ENCODE measurements at places on chromosomes 7 and 10.

- DNase-seq, result no peak
Measured at GRCh38 chr10:64546073-64546472, 1024.9 kb downstream of the REEP3 start.

DNA sequence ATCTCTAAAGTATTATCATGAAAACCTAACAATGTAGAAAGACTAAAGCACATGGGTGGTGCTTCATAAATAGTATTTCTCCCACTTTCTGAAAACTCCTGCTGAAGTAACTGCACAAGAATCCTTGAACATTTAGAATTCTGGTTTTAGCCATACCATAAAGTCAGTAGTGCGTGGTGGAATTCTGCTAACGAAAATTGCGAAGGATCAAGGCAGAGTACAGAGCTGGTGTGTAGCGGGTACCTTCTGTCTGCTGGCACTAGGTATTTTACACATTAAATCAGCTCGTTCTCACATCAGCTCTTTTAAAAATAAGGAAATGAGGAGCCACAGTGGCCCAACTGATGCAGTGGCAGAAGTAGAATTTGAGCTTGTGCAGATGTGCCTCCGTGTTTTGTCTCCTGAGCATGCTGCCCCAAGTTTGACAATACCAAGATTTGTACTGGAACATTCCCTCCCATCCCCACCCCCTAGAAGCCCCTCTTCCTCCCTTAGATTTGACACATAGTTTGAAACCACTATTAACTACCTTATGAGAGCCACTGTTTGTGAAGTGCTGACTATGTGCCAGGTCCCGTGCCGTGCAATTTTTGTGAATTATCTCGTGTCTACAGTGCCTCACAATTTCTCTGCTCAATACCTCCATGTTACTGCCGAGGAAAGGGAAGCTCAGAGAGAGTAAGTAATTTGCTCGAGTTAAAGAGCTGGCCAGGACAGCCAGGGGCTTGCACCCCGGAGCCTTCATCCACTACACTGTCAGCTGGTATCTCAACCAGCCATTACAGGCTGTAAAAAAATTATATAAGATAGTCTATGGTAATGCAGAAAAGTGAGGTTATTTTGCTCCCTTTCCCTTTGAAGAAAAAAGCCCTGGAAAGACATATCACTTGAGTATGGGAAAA is 66.9 kb downstream of the EGFR start:
- no peak for DNase-seq

- DNase-seq, result no peak
Measured at GRCh38 chr10:48333856-48334255, 27.4 kb downstream of the MAPK8 start.

DNA sequence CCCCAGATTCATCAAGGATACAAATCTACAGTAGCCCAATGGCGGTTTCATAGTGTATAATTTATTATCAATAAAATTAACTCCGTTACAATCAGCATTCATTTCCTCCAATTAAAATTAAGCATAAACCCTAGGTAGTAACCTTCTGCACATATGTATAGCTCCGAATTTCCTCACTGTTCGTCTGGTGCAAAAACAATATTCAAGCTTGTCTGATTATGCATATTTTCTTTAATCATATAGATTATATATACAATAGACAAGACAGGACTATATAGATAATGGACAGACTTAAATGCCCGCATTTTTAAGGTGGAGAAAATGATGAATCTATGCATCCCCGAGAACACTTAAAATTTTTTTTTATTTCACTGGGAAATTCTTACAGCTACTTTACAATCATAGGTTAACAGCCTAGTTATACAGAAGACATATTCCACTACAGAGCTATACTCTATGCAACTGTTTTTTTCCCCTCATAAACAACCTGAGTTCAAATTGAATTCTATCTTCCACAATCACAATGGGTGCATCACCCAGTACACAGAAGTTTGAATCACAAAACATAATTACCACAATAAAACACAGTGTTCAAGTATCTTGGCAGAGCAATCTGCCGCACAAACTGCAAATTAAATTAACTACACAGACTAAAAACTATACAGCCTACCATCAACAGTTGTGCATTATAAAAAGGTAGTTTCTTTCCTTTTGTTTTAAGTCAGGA is 2.6 kb downstream of the HOXA9 start:
- DNase-seq, result no peak

GRCh38 chr10:26574783-26575182 is 122.7 kb upstream of the PDSS1 start:
- DNase-seq, result peak; percentile 33

GRCh38 chr10:61452655-61453641 is at the start of gene TMEM26:
TMEM26 (minus strand) TSS chr10:61453381; CDS start chr10:61453081, 300 bp downstream.
- no peak for DNase-seq

DNA sequence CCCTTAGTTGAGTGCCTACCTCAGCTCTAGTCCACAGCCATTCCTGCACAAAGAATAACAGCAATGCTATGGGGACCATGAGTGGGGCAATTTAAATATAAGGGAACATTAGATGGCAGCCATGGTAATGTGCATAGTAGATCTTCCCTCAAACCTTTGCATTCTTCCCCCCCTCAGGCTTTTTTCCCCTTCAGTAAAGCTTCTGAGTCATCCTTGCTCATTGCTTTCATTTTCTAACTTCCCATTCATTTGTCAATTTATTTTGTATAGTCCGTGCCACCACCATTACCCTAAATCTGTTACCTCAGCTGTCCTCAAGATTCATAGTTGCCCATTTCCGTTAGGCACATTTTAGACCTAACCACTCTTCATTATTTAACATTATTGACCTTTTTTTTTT is 10.7 kb downstream of the HECTD2 start:
- DNase-seq, result no peak

DNA sequence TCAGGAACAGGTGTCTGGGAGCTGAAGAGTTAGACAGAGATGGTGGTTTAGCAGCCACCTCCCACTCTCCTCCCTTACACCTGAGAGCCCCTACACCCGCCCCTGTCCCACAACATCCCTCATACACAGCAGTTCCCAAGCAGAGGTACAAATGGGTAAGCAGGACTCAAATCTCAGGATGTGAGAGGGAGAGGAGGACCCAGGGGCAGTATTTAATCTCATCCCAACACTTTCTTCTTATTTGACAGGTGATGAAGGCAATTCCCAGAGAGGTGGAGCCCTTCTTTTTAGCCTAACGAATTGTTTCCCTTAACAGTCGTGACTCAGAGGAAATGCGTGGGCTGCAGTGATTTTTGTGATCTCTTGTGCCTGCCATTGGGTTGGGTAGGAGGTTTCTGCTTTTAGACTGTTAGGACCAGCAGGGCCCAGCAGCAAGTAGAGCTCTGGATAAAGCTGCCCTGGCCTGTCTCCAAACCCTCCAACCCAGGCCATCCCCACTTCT is 191.3 kb downstream of the HECW1 start:
- no peak for DNase-seq

- no peak for DNase-seq
Measured at GRCh38 chr7:26265065-26265464, 26.6 kb upstream of the SNX10 start.

DNA sequence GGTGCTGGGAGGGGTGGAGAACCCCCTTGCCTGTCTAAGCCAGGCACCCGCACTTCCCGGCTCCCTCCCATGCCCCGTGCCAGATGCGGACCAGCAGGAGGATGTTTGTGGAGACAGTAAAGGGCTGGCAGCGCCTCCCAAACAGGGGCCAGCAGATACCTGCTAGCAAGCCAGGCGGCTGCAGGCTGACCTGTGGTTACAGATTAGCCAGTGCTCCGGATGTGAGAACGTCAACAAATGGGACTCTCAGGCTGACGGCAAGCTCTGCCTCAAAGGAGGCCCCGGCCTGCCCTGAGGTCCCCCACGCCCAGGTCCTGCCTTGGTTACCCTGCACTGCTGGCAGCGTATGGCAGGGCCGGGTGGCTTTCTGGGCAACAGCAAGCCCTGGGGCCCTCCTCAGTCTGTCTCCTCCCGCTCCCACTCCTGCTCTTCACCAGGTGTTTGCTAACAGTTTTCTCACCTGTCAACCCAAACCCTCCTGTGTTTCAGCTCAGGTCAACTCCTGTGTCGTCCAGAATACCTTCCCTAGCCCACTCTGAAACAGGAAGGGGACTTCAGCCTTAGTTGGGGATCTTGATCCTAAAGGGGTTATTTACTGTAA is 85.4 kb downstream of the NEURL1 start:
- no peak for DNase-seq

GRCh38 chr10:33494694-33495265 is 160.3 kb upstream of the NRP1 start:
- no peak for DNase-seq

DNA sequence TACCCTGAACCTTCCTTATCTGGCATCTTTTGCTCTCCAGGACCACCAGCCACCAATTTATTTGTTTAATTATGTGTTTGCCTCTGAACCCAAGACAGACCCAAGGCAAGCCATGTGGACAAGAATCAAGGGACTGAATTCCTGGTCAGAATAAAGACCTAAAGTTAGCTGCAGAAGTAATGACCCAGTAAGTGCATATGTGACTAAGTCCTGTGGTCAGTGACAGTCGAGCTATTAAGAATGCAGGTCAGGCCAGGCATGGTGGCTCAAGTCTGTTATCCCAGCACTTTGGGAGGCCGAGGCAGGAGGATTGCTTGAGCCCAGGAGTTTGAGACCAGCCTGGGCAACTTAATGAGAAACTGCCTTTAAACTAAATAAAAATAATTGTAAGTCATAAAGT is 139.4 kb downstream of the CCDC71L start:
- DNase-seq, result no peak

GRCh38 chr7:116528008-116528789 is 3.4 kb downstream of the CAV1 start:
- no peak for DNase-seq

DNA sequence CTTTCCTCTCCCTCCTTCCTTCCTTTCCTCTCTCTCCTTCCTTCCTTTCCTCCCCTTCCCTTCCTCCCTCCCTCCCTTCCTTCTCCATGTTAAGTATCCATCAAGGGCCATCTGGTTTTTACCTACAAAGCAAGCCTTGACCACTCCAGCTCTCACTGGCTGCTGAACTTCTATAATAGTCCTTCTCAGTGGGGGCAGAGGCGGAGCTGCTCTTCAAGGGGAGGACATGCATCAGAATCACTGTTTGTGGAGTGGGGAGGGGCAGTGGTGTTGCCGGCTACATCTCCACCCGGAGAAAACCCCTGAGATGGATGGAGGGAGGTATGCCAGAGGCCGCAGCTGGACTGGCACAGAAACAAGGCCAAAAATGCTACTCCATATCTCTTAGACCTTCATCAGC is 25.9 kb downstream of the LAMB1 start:
- DNase-seq, result no peak

DNA sequence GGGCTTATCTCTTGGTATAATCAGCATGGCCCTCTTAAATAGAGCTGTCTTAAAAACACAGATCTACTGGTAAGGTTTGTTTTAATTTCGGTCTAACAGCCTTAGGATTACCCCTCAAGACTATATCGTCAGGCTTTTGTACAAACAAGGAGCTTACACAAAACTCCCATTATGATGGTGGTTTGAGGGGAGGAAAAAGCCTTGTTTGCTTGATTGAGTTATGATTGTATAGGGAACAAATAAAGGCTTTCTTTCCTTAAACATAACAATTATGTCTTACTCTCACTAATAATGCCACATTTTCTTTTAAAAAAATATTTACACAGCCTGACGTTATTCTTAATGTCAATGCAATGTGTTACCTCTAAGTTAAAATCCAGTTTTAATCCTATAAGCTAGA is 188.8 kb upstream of the TCF7L2 start:
- DNase-seq, result no peak

- DNase-seq, result no peak
Measured at GRCh38 chr10:131977323-131978096, 4.2 kb downstream of the BNIP3 start.

DNA sequence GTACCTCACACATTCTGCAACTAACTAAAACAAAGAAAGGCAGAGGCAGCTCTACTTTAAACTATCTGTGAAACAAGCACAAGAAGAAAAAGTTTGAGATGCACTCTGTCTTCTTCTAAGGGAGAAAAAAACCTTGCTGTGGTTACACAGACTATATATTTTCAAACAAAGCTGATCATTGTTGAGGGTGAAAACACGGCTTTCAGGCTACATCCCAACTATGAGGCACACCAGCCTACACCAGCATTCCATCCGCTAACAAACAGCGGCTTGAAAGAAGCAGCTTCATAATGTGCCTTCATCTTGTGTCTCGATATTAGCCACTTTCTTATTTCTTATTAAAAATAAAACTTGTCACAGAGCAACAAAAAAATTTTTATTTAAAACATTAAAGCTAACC is 79.1 kb downstream of the USP6NL start:
- no peak for DNase-seq

DNA sequence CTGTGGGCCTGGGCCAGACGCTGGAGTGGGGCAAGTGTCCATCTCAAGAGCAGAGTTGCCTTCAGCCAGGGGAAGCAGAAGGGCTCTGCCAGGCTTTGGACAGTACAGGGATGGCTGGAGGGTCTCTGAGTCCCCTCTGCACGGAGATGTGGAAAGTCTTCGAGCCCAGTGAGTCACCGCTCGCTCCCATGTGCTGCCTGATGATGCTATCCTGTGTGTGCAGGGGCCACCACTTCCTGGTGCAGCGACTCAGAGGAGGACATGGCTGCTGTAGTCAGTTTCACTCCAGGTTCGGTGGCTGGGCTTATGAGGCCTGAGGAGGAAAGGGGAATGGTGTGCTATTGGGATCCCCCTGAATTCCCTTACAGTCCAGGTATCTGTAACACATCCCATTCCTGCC is 6.0 kb downstream of the ADCYAP1R1 start:
- DNase-seq, result no peak

DNA sequence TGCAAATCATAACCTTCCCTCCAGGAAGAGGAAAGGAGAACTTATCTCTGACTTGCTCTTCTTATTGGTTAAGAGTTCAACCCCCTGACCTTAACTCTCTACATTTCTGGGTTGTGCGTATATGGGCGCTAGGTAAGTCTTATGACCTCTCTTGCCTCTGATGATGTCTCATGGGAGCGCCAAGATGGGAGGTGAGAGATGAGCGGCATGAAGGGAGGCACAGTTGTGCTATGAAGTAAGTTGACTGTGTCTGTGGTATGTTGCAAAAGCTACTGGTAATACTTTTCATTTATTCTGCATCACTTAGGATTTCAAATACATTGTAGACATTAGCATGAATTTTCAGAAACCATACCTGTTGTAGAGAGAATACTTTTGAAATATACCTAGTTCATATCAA is 59.0 kb downstream of the EXOC6 start:
- no peak for DNase-seq

DNA sequence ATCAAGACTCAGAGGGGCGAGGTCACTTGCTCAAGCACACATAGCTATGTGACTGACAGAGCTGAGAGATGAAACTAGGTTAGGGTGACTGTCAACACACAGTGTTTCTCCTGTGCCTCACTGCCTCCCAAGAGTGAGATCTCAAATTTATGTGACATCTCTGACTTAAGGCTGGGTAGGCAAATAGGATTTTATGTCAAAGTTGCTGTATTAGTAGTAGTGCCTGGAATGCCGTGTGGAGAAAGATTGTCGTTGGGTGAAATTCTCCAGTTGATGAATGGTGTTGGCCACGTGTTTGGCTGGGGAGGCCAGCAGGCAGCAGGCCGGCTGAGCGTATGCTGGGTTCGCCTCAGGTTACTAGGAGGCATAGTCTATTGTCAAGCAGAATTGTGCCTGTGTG is 148.3 kb upstream of the BMPER start:
- no peak for DNase-seq

GRCh38 chr7:44272981-44273380 is 52.4 kb downstream of the CAMK2B start:
- DNase-seq, result no peak
